ENCODE measurements at places on chromosomes 4 and X. TPM values are rescaled to one million over a fixed set of nuclear protein-coding genes. Genes with fewer than 3 reads are reported as not detected.

GRCh38 chr4:56619816-56620215 lies 61.3 kb downstream of the HOPX start:
- no peaks in the 10 kb centered on the region for H3K27me3 ChIP-seq
- no peaks in the 10 kb centered on the region for H3K4me1 ChIP-seq
- no peak overlapping the region for H3K4me3 ChIP-seq

DNA sequence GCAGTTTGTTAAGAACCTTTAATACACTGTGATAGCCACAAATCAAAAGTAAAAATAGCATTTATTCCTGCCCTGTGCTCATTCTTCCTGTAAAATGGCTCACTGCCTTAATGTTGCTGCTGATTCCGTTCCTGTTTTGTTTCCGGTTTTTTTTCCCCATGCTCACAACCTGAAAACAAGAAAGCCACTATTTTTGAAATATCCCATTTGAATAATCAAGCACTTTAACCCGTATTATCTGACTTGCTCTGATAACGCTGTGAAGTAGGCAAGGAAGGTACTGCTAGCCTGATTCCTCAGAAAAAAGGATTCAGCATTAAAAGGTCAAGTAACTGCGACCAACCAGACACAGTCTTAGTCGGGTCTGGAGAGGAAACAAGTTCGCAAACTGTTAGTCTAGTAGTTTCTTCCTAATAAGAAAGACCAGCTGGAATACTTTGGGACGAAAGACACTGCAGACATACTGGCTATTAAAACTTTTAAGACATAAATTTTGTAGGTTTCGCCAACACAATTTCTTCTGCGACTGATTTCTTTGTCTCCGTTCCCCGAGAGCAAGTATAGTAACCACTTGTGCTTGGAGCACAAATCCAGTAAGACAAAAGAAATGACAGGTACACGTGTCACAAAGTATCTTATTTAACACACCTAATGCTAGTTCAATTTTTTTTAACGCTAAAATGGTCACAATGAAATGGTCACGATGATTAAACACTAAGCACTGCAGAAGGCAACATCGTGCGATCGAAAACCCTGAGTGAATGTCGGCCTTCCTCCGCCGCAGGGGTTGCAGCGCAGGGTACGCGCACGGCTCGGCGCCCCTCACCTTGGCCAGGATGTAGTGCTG lies 802 bp downstream of the COX18 start:
- no peaks in the 10 kb centered on the region for H3K4me1 ChIP-seq
- H3K36me3 ChIP-seq = no peaks in the 10 kb centered on the region
- H3K27ac ChIP-seq = peak overlapping the region; percentile 90
- no peaks in the 10 kb centered on the region for H3K27me3 ChIP-seq
- H3K4me3 ChIP-seq = peak overlapping the region; percentile 89

DNA sequence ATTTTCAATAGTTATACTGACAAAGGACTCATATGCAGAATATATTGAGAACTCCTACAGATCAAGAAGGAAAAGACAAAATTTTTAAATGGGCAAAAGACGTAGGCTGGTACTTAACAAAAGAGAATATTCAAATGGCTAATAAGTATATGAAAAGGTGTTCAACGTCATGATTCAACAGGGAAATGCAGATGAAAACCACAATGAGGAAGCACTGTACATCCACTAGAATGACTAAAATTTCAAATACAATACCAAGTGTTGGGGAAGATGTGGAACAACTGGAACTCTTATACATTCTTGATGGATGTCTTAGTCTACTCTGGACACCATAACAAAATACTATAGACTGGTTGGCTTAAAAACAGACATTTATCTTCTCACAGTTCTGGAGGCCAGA lies 1.3 kb upstream of the MRFAP1L1 start:
- H3K27me3 ChIP-seq = no peaks in the 10 kb centered on the region
- H3K27ac ChIP-seq = no peak overlapping the region
- no peaks in the 10 kb centered on the region for H3K36me3 ChIP-seq

GRCh38 chr4:108738003-108738706 lies 24.7 kb downstream of the ETNPPL start:
- no peak for DNase-seq
- H3K27ac ChIP-seq = no peak overlapping the region
- no peaks in the 10 kb centered on the region for H3K27me3 ChIP-seq
- H3K4me1 ChIP-seq = no peaks in the 10 kb centered on the region
- H3K4me3 ChIP-seq = no peak overlapping the region

DNA sequence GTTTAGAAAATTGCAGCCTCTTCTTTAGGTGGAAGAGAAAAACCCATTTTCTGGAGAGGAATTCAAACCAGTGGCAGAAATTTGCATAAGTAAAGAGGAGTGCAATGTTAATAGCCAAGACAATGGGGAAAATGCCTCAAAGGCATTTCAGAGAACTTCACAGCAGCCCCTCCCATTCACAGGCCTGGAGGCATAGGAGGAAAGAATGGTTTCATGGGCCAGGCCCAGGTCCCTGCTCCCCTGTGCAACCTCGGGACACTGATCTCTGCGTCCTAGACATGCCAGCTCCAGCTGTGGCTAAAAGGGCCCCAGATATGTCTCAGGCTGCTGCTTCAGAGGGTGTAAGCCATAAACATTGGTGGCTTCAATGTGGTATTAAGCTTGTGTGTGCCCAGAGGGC lies 161.8 kb upstream of the CENPE start:
- H3K4me3 ChIP-seq = no peak overlapping the region
- no peak for DNase-seq
- no peaks in the 10 kb centered on the region for H3K27me3 ChIP-seq

- no peaks in the 10 kb centered on the region for H3K27me3 ChIP-seq
- no peak for DNase-seq
- H3K27ac ChIP-seq = no peak overlapping the region
- no peaks in the 10 kb centered on the region for H3K4me1 ChIP-seq
Observed at GRCh38 chr4:4256799-4257198, 8.8 kb upstream of the TMEM128 start.

- no peaks in the 10 kb centered on the region for H3K36me3 ChIP-seq
- no peak overlapping the region for H3K27ac ChIP-seq
- no peaks in the 10 kb centered on the region for H3K27me3 ChIP-seq
Observed at GRCh38 chr4:128737098-128737513, 72.4 kb upstream of the JADE1 start.

- peak; percentile 81 for DNase-seq
- H3K27ac ChIP-seq = peak overlapping the region; percentile 98
- H3K27me3 ChIP-seq = no peaks in the 10 kb centered on the region
- H3K36me3 ChIP-seq = no peaks in the 10 kb centered on the region
- peak overlapping the region; percentile 72 for H3K4me3 ChIP-seq
Observed at GRCh38 chr4:15004739-15005301, 2.5 kb downstream of the CPEB2 start.

DNA sequence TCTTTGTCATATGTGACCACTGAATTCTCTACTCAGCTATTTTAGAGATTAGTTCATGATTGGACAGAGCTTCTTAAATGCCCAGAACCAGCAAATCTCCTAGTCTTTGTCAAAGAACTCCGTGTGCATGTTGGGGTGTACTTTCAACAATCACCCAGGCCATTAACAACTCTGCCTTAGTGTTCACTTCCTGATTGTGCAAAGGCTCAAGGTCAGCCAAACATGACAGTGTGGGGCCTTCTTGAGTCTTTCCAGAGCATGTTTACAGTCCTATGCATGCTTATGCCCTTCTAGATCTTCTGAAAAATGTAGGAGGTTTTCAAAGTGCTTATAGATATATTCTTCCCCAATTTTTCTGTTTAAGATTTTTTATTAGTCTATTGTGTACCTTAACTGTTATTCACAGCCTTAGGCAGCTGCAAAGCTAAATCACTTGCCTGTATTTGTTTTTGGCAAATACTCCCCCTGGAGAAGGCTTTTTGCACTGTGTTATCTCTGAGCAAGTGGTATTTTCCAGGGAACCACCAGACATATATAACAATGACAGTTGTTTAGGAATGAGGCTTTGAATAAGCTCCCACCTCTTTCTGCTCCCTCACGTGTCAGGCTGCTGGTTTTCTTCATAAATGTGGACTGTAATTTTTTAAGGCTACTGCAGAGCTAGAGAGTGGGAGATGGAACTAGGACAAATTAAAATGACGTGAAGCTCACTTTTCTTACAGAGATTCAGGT lies 24.0 kb upstream of the DRP2 start:
- H3K27ac ChIP-seq = no peak overlapping the region
- H3K27me3 ChIP-seq = peaks cover 4% of the 10 kb centered on the region
- no peaks in the 10 kb centered on the region for H3K4me1 ChIP-seq
- no peak overlapping the region for H3K4me3 ChIP-seq
- no peaks in the 10 kb centered on the region for H3K36me3 ChIP-seq
- no peak for DNase-seq

DNA sequence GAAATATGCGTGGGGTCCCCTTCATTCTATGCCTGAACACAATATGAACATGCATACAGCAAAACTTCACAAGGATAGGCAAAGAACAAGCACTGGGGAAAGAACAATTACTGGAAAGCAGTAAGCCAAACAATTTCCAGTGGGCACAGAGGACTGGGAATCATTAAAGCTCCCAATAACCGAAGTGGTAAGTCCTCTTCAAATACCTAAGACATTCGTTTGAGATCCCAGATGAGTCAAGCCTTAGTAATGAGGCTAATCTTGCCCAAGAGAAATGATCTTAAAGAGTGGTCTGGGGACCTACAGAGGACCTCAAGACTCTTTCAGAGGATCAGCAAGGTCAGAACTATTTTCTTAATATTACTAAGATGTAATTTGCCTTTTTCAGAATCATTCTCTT lies 28.6 kb downstream of the ANAPC10 start:
- no peaks in the 10 kb centered on the region for H3K4me1 ChIP-seq
- H3K4me3 ChIP-seq = no peak overlapping the region
- no peak overlapping the region for H3K27ac ChIP-seq
- H3K27me3 ChIP-seq = no peaks in the 10 kb centered on the region
- H3K36me3 ChIP-seq = no peaks in the 10 kb centered on the region

DNA sequence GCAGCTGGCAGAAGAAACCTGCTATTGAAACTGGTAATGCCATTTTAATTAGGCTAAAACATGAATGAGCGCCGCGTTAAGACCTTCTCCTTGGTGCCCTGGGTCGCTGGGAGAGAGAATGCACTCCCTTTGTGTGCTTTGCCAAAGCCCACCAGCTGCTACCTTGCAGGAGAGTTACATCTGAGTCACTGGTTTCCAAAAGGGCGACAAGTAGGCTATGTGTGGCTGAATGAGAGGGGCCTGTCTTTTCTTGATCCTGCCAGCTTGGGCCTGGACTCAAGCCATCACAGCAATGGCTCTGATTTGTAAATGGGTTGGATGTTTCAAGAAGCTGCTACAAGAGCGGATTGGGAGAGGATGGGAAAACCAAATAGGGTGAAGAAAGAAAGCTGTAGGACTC lies 81.5 kb downstream of the NHS start:
- H3K27ac ChIP-seq = no peak overlapping the region
- DNase-seq = no peak
- H3K4me3 ChIP-seq = no peak overlapping the region

DNA sequence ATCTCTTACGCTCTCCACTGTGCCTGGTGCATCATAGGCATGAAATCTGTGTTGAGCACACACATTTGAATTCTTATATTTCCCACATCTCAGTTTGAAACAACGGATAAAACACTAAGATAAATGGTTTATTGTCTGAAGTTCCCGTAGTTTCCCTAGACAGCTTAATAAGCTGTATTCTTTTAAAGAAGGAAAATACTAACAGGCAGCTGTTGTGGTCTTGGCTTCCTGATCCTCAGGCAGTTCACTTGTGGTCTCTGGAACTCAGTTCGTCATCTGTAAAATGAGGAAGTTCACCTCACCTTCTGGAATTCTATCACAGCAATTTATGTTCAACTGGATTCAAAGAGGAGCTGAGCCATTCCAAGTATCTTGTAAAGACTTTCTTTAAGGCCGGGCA lies 1805.6 kb upstream of the TENM3 start:
- no peak overlapping the region for H3K27ac ChIP-seq
- H3K4me1 ChIP-seq = no peaks in the 10 kb centered on the region
- no peaks in the 10 kb centered on the region for H3K27me3 ChIP-seq
- H3K4me3 ChIP-seq = no peak overlapping the region
- no peaks in the 10 kb centered on the region for H3K36me3 ChIP-seq

- no peak overlapping the region for H3K27ac ChIP-seq
- no peak overlapping the region for H3K4me3 ChIP-seq
- no peaks in the 10 kb centered on the region for H3K27me3 ChIP-seq
Observed at GRCh38 chrX:80021621-80022020, 7.1 kb downstream of the TBX22 start.

GRCh38 chrX:119721926-119722325 lies 29.0 kb upstream of the SEPTIN6 start:
- no peaks in the 10 kb centered on the region for H3K4me1 ChIP-seq
- H3K36me3 ChIP-seq = no peaks in the 10 kb centered on the region
- no peak for DNase-seq
- H3K4me3 ChIP-seq = no peak overlapping the region

- no peak overlapping the region for H3K4me3 ChIP-seq
- DNase-seq = no peak
- H3K4me1 ChIP-seq = no peaks in the 10 kb centered on the region
- H3K27me3 ChIP-seq = no peaks in the 10 kb centered on the region
- H3K27ac ChIP-seq = peak overlapping the region; percentile 56
- no peaks in the 10 kb centered on the region for H3K36me3 ChIP-seq
Observed at GRCh38 chr4:156475322-156475721, 496.3 kb downstream of the PDGFC start.

DNA sequence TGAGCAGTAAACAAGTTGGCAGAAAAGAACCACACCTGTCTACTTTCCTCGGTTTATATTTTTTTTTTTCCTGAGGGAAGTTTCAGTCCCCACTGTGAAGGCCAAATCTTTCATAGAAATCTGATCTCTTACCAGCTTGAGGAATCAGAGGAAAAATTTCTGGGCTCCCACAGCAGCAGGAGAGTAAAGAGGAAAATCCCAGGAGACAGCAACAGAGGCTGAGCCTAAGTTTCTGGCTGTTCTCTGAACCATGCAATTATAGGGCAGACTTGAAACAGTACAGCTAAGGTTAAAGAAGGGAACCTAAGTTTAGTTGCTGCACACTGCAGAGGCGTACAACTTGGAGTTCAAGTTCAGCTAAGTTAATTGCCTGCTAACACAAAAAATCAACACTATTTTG lies 1090.9 kb upstream of the INTU start:
- no peak overlapping the region for H3K4me3 ChIP-seq
- DNase-seq = no peak
- no peaks in the 10 kb centered on the region for H3K36me3 ChIP-seq
- no peak overlapping the region for H3K27ac ChIP-seq
- H3K4me1 ChIP-seq = no peaks in the 10 kb centered on the region

GRCh38 chr4:127134490-127134889 lies 498.3 kb upstream of the INTU start:
- no peaks in the 10 kb centered on the region for H3K27me3 ChIP-seq
- H3K27ac ChIP-seq = no peak overlapping the region
- H3K4me3 ChIP-seq = no peak overlapping the region
- no peaks in the 10 kb centered on the region for H3K36me3 ChIP-seq
- no peak for DNase-seq

The TCEAL2 gene
- total RNA-seq = 34.9 TPM

The ALPK1 gene
- total RNA-seq = 14.7 TPM

The MAOA gene
- total RNA-seq = 74.0 TPM

The P2RY10 gene
- total RNA-seq = not detected

The RRH gene
- total RNA-seq = not detected

The TRIM60 gene
- total RNA-seq = not detected

The LAMP2 gene
- total RNA-seq = 87.5 TPM

The DCAF12L2 gene
- total RNA-seq = 1.5 TPM

The FGF5 gene
- total RNA-seq = 0.15 TPM

The TBC1D19 gene
- 34.1 TPM for total RNA-seq

The TMEM156 gene
- total RNA-seq = not detected

The RAB33A gene
- not detected for total RNA-seq

The PNMA6F gene
- total RNA-seq = not detected

The SPINK2 gene
- not detected for total RNA-seq

Data from uterus (tissue), 4 donors.